Esophagus squamous epithelium (tissue), 5 donors: ENCODE measurements at places on chromosomes 5 and 9.

GRCh38 chr5:164651546-164652275 is 1146.3 kb downstream of the MAT2B start:
- DNase-seq, result no peak

GRCh38 chr5:33231214-33231710 is 209.5 kb upstream of the TARS1 start:
- DNase-seq, result no peak

DNA sequence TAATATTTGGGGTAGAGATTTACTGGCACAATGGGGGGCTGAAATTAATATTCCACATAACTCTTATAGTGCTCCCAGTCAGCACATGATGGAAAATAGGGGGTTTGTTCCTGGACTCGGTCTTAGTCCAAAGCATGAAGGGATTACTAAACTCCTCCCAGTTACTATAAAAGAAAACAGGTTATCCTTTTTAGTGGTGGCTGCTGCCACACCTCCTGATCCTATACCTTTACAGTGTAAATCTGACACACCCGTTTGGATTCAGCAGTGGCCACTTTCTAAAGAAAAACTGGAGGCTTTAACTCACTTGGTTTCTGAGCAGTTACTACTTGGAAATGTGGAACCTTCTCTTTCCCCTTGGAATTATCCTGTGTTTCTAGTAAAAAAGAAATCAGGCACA is 572.9 kb upstream of the PTGER4 start:
- DNase-seq, result no peak

- DNase-seq, result no peak
Observed at GRCh38 chr5:168583742-168584482, 4.7 kb upstream of the PANK3 start.

GRCh38 chr9:105331160-105331559 is 86.7 kb downstream of the SLC44A1 start:
- no peak for DNase-seq

- DNase-seq, result no peak
Observed at GRCh38 chr5:86890375-86890774, 272.6 kb downstream of the COX7C start.

DNA sequence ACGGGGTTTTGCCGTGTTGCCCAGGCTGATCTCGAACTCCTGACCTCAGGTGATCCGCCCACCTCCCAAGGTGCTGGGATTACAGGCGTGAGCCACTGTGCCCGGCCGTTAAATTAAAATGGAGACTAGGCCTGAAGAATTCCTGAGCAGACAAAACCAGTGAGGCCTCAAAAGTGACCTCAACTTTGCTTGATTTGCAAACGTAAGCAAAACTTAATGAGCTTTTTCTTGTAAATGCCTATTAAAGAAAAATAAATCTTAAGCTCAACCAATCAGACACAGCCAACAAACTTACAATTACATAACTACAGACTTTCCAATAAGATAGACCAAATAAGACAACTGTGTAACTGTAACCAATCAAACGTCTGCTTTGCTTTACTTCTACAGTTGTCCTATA is 111.3 kb upstream of the SEMA6A start:
- DNase-seq, result no peak

DNA sequence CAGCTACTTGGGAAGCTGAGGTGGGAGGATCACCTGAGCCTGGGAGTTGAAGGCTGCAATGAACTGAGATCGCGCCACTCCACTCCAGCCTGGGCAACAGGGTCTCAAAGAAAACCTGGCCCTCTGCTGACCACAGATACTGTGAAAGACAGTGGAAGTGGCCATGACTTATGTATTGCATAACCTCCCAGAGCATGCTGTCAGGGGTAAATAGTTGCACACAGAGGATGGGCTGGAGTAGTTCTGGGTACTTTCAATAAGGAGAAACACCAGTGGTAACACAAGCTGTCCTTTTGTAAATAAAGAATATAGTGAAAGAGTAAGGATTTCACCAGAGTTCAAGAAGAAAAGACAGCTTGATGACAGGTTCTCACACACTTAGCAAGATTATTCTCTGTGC is 1.8 kb downstream of the ACER2 start:
- DNase-seq, result no peak

DNA sequence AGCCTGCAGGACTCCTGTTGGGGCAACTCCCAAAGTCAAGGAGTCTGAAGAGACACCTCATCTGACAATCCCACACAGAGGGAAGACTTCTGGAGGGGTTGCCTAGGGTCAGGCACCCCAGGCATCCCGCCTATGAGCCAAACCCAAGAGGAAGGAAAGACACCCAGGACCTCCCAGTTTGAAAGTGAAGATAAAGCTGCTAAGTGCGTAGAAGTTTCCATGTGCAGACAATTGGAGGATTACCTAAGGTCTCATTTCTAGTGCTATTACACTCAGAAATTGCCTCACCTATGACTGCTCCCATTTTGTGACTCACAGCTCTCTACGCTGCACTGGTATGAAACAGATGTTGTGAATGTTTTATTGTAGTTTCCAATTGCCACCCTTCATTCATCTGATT is 322.9 kb downstream of the SLIT3 start:
- no peak for DNase-seq

DNA sequence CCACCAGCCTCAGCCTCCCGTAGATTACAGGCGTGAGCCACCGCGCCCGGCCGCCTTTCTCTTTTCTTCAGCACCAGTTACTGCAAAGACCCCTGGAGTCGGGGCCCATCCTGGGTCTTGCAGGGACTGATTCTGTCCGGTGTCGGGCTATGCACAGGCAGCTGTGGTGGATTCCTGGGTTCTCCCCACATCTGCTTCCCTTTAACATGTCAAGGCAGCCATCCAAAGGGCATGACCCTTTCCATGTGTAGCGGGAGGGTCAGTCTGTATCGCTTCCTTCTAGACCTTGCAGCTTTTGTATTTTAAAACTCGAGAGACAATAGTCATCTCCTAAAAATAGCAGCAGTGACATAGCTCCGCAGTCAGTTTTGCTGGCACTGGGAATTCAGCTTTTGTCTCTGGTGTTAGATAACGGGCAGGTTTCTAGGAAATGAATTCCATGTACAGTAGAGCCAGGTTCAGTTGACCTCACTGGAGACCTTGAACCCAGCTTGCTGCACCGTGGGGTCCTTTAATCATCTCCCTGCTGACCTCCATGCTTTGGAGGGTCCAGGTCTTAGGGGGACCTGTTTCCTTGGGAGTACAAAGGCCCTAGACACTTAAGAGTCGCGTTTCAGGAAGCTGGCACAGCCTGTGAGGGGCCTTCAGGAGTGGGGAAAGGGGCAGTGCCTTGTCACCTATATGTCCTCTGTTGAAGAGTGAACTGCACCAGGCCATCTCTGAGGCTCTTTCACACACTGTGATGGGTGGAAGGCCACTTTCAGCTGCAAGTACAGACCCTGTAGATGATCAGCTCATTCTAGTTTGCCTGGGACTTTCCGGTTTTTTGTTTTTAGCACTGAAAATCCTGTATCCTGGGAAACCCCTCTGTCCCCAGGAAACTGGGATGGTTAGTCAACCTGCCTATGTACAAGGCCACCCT is 13.8 kb downstream of the ANKRD33B start:
- DNase-seq, result no peak

DNA sequence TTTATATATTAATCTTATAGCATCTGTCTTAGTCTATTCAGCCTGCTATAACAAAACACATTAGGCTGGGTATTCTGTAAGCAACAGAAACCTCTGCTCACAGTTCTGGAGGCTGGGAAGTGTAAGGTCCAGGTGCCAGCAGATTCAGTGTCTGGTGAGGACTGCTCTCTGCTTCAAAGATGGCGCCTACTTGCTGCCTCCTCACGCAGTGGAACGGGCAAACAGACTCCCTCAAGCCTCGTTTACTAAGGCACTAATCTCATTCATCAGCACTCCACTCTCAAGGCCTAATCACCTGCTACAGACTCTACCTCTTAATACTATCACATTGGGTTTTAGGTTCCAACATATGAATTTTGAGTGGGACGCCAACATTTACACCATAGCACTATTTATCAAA is 5.2 kb upstream of the TBC1D2 start:
- DNase-seq, result no peak

DNA sequence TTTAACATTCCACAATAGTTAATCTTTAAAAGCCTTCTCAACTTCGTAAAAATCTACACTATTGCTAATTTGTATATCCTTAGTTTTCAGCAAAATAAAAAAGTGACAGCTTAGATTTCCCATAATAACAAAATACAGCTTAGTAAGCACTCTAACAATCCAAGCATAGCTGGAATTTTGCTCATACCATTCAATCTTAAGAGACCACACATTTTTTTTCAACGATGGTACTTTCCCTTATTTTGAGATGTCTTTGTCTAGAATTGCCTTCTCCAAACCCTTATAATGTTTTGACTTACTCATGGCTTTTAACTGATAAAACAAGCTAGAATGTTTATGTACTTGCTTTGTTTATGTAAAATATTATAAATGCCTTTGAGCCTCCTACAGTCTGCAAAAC is 65.6 kb downstream of the HOMER1 start:
- no peak for DNase-seq

GRCh38 chr9:134549336-134549735 is 92.3 kb upstream of the COL5A1 start:
- no peak for DNase-seq

DNA sequence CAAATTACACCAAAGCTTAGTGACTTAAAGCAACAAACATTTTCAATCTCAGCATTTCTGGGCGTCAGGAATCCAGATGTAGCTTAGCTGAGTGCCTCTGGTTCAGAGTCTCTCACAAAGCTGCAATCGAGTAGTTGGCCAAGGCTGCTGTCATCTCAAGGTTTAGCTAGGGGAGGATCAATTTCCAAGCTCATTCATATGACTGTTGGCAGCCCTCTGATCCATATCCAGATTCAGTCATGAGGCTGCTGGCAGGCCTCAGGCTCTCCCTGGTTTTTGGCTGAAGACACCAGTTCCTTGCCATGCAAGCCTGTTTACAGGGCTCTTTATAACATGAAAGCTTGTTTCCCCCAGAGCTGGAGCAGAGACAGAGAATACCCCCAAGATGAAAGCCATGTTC is 419.5 kb upstream of the TLE4 start:
- no peak for DNase-seq

DNA sequence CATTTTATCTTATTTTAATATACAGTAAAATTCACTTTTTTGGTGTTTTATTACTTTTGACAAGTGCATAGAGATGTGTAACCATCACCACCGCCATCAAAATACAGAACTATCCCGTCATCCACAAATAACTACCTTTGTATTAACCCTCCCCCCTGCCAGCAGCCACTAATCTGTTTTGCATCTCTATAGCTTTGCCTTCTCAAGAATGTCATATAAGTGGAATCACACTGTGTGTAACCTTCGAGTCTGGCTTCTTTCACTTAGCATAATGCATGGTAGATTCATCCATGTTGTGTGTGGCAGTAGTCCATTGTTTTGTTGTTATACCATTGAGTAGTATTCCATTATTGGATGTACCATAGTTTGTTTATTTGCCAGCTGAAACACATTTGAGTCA is 98.8 kb downstream of the BOD1 start:
- no peak for DNase-seq

DNA sequence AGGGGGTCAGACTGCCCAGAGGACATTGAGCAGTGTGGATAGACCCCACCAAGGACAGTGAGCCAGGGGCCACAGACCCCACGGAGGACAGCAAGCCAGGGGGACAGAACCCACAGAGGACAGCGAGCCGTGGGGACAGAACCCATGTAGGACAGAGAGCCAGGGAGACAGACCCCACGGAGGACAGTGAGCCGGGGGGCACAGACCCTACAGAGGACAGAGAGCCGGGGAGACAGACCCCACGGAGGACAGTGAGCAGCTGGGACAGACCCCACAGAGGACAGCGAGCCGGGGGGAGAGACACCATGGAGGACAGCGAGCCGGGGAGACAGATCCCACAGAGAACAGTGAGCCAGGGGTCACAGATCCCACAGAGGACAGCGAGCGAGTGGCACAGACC is 3.4 kb upstream of the ZDHHC11 start:
- DNase-seq, result no peak

DNA sequence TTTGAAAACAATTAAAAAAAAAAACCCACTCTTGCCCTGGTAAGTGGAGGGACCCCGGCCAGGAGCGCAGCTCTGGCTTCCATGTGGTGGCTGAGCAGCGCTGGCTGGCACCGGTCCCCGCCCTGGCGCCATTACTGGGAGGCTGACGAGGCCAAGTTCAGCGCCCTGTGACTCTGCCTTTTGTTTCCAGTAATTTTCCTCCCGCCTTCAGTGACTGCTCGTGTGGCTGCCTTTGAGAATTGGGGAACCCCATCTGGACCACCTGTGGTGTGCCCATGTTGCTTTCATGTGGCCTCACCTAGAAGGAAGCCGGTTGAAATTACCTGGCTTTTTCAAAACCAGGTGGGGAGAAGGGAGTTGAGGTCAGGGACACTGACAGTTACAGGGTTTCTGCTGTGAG is 136.1 kb downstream of the GAPVD1 start:
- DNase-seq, result no peak

DNA sequence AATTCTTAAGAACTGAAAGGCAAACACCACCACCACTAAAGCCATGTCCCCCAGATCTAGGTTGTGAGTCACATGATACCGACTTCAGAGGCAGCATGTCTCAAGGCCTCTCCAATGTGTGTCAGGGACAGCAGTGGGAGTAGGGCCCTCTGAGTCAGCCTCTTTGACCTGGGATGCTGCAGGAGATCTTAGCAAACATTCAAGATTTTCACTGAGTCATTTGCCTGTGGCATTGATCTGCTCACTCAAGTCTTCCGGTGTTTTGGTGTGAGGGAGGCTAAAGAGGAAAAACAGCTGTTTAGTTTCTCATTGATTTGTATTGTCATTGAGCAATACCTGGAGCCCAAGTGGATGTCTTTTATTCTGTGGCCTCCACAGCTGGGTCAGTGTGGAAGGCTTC is 36.1 kb downstream of the TMC1 start:
- no peak for DNase-seq

DNA sequence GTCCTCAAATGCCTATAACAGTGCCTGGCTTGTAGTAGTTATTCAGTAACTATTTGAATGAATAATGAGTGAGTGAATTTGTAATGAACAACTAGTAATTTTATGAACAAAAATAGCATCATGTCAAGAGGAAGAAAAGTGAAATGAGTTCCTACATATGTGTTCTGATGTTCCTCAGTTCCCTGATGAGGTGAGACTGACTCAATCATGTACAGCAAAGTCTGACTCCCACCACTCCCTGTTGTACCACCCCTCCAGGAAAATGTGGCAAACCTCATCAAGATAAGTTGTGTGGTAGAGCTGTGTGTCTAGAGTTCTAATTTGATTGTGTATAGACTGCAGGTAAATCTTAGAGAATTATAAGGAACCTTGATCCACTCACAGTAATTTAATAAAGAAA is 201.6 kb downstream of the GOLPH3 start:
- no peak for DNase-seq

- no peak for DNase-seq
Observed at GRCh38 chr9:138015021-138015829, 137.6 kb downstream of the CACNA1B start.

DNA sequence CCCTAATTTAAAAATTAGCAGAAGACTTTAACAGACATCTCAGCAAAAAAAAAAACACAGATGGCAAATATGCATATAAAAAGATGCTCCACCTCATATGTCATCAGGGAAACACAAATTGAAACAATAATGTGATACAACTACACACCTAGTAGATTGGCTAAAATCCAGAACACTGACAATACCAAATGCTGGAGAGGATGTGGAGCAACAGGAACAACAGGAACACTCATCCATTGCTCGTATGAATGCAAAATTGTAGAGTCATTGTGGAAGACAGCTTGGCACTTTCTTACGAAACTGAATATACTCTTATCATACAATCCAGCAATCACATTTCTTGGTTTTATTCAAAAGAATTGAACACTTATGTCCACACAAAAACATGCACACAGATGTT is 22.1 kb downstream of the MCIDAS start:
- no peak for DNase-seq

GRCh38 chr5:98906756-98907355 is 22.0 kb downstream of the CHD1 start:
- DNase-seq, result no peak
